ENCODE measurements at places on chromosomes 11 and 22.

GRCh38 chr11:119764108-119764868 lies 35.3 kb upstream of the NECTIN1 start:
- no peak for DNase-seq

- DNase-seq = no peak
These were observed 16.9 kb upstream of the RELT start for GRCh38 chr11:73359341-73359740.

DNA sequence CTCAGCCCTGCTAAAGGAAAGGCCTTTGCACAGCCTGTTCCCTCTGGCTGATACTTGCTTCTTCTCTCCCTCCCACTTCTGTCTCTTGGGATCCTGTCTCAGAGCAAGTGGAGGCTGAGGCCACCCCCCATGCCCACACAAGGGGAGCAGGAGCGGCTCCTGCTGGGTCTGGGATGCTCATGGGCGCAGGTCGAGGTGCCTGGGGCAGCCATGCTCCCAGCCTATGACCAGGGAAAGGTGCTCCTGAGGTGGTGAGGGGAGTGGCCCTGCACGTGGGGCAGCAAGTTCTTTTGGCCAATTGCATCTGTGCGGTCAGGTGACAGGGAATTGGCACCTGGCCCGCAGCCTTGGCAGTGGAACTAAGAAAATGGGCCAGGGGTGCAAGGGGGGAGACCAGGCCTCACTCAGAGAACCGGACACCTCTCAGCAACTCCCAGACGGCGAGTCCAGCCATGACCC lies 1.5 kb downstream of the MAPK11 start:
- DNase-seq = no peak

DNA sequence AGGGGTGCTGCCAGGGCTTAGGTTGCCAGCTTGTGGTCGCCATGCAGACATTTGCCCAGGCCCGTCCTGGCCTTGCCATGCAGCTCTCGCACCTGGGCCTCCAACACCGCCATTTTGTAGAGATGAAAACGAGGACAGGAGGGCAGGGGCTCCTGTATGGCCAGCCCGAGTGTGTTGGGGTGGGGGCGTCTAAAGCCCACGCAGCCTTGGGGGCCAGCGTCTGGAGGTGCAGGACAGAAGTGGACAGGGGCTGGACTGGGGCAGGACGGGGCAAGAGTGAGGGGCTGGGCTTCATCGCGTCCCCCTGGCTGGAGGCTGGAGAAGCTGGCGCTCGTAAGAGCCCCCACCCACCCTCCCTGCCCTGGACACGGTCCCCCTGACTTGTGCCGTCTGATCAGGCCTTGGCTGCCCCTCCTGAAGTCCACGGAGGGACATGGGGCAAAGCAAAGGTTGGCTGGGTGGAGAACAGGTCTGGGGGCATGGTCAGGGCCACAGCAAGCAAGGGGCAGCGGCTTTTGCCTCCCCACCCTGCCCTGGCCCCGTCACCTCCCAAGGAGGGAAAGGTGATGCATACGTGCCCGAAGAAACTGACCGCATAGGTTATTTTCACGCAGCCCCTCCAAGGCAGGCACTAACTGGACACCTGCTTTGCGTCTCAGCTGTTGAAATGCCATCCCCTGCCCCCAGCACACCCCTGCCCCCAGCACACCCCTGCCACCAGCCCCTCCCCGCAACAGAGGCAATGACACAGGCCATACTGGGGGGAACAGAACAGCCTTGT lies 815 bp downstream of the TNNT3 start:
- no peak for DNase-seq

DNA sequence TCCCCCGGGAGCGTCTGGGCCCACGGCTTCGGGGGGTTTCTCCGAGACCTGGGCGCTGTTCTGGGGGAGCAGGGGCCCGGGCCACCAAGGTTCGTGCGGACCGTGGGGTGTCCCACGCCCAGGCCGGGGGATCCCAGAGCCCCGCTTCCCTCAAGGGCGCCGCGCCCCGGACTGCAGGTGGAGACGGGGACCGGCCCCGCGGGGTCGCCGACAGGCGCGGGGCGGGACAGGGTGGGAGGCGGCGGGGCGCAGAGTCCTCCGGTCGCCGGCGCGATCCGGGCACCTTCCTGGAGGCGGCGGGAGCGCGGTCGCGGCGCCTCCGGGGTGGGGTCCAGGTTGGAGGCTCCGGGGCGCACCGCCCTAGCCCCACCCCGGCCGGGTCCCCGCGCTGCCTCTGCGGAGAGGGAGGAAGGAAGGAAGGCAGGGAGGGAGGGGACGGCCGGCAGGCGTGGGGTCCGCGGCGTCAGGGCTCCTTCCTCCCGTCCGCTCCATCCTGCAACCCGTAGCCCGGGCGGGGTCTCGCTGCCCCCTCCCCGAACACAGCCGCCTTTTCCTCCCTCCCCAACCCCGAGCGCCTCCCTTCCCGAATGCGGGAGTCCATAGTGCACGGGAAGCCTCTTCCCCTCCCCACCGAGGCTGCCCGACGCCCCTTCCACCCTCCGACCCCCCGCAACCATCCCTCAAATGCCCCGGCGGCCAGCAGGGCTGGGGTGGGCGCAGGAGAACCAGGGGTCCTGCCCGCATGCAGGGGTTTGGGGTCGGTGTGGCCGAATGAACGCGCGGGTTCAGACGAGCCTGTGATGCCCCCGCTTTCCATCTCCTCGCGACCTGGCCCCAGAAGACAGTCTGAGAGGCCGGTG lies 4.3 kb upstream of the ZBED4 start:
- no peak for DNase-seq
